Gastroesophageal sphincter (tissue), 4 donors: ENCODE measurements at places on chromosomes 16 and 17. TPM values are rescaled to one million over a fixed set of nuclear protein-coding genes. Genes with fewer than 3 reads are reported as not detected.

GRCh38 chr17:37742762-37743611 lies 1.9 kb downstream of the HNF1B start:
- no peak for ATAC-seq

DNA sequence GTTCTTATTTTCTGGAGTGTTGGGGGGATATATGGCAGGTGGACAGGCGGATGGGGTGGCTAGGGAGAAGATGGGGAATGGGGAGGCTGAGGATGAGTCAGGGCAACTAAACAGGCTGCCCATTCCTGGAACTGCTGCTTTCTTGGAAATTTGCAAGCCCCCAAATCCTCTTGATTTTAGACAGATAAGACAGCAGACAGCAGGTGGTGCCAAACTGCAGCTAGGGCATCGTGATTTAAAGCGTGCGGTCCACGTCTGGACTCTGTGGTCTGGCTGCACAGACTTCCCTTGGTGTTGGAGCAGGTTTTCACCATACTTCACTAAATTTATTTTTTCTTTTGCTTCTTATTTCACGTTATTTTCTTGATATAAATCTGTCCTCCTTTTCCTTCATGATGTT lies 10.9 kb upstream of the KRT24 start:
- no peak for ATAC-seq

GRCh38 chr17:50457621-50458020 lies 11.1 kb downstream of the CHAD start:
- no peak for ATAC-seq

DNA sequence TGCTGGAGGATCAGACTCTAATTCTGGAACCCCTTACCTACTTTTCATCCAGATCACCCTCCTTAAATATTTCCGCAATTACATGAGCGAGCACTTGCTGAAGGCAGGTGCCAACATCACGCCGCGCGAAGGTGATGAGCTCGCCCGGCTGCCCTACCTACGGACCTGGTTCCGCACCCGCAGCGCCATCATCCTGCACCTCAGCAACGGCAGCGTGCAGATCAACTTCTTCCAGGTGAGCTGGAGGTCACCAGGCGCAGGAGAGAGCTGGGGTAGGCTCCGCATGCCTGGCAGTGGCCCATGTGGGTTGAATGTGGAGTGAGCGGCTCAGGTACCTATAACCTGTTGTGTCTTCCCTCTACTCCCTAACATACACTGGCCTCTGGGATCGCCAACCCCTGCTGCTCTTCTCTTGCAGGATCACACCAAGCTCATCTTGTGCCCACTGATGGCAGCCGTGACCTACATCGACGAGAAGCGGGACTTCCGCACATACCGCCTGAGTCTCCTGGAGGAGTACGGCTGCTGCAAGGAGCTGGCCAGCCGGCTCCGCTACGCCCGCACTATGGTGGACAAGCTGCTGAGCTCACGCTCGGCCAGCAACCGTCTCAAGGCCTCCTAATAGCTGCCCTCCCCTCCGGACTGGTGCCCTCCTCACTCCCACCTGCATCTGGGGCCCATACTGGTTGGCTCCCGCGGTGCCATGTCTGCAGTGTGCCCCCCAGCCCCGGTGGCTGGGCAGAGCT lies 10.9 kb downstream of the PLK1 start:
- no peak for ATAC-seq

DNA sequence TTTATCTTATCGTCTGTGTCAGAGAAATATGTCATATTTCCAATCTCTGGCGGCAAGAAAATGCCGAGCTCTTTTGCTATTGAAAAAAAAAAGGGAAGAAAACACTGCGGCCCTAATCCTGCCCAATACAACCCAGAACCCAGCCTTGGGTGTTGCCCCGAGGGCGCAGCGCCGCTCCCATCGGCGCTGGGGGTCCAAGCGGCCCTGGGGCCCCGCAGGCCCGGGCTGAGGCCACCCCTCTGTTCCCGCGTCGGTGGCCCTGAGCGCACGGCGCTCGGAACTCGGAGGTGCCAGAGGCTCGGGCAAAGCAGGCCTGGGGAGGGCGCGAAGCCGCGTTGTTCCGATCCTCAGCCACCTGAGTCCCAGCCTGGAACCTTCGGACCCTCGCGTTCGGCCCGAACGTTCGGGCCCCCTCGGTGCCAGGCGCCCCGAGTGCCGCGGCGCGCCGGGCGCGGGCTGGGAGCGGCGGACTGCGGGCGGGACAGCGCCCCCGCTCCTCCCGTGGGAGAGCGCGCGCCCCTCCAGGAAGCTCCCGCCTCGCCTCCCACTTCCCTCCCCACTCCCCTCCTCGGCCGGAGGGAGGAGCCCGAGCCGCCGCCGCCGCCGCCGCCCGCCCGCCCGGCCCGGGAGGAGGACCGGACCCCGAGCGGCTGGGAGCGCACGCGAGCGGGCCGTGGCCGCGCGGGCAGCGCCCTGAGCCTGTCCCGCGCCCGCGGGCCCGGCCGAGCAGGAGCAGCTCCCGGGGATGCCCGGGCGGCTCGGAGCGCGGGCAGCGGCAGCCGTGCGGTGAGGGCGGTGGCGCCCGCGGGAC lies at the start of gene CPNE2:
CPNE2 (plus strand) TSS at position 609 of the 811 bp plus-strand sequence. CDS start 18,160 bp downstream, outside the sequence.
- ATAC-seq = peak; percentile 91

DNA sequence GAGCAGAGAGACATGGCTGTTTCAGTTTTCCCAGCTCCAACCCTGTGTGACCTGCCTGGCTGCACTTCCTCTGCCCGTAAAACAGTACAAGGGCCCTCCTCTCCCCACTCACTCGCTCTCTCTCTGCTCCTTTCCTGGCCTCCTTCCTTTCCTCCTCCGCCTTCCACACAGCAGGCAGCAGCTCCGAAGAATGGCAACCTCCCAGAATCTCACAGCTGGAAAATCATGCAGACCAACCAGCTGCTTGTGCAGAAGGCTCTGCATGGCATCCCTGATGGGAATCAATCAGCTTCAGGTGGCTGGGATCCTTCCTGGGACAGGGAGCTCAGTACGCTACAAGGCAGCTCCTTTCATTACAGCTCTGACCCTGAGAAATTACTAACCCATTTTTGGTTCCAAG lies 27.4 kb downstream of the TMEM132E start:
- ATAC-seq = no peak

DNA sequence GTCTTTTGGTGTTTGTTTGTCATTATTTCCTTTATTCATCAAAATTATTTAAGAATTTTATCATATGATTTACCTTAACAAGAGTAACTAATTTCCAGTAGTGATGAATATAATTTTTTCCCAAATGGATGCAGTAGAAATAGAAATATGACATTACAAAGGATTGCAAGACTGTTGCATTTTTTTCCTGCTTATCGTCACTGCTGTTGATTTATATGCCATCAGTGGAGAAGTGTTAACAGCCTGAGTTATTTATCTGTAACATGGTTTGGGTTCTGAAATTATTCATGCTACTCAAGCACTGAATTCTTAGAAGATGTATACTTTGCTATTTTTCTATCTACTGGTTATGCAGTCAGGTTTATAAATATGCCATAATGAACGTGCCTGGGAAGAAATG lies 68.6 kb downstream of the TMEM100 start:
- no peak for ATAC-seq

DNA sequence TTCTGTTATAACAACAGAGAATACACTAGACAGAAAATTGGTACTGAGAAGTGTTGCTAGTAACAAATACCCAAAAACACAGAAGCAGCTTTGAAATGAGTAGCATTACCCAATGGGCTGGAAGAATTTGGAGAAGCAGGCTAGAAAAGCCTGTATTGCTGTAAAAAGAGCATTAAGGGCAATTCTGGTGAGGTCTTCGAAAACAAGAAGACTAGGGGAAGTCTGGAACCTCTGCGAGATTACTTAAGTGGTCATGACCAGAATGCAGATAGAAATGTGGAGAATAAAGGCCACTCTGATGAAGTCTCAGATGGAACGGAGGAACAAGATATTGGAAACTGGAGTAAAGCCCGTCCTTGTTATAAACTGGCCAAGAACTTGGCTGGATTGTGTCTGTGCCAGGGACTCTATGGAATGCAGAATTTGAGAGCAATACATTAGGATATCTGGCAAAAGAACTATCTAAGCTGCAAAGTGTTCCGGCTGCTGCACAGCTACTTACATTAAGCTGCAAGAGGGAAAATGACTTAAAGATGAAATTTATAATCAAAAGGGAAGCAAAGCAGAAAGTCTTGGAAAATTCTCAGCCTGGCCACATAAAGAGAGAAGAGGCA lies 44.9 kb upstream of the PEMT start:
- ATAC-seq = no peak

GRCh38 chr16:75256696-75257343 lies 5.4 kb upstream of the BCAR1 start:
- ATAC-seq = peak; percentile 43

DNA sequence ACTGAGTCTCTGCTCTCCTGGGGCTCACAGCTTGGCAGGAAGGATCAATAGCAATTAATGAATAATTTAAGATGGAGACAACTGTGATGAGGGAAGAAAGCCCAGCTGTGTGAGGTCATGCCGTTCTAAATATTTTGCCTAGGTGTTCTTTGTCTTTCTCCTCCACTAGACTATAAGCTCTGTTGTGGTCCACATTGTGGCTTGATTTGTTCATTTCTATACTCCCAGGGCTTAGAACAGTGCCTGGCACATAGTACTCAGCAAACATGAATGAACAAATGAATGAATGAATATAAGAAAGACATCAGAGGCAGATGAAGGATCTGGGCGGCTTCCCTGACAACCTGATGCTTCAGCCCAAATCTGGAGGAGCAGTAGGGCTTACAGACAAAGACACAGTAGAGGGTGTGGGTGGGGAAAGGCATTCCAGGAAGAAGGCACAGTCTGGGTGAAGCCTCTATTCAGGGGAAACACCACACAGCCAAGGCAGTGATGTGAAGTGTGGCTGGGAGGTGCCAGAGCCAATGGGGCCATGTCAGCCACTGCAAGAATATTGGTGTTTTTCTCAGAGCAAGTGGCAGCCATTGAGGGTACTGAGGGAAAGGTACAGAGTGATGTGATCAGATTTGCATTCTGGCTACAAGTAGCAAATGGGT lies 8.3 kb downstream of the CDH13 start:
- no peak for ATAC-seq

- ATAC-seq = no peak
Observed at GRCh38 chr16:4570688-4571321, 14.7 kb downstream of the C16orf96 start.

GRCh38 chr17:15943971-15944758 lies 765 bp upstream of the ADORA2B start:
- peak; percentile 39 for ATAC-seq

- ATAC-seq = no peak
Observed at GRCh38 chr17:73266796-73267195, 5.1 kb upstream of the CPSF4L start.

GRCh38 chr16:89354325-89354724 lies 136.0 kb downstream of the ANKRD11 start:
- no peak for ATAC-seq

GRCh38 chr17:66580956-66581391 lies 253.9 kb upstream of the CACNG5 start:
- ATAC-seq = no peak

- no peak for ATAC-seq
Observed at GRCh38 chr16:56233795-56234566, 42.7 kb downstream of the GNAO1 start.

The HAGH gene
- 189 TPM for total RNA-seq

The TEX19 gene
- not detected for total RNA-seq

The CDRT15L2 gene
- total RNA-seq = not detected

The ALOX15 gene
- not detected for total RNA-seq

The KRTAP16-1 gene
- total RNA-seq = not detected

The TEX14 gene
- 0.05 TPM for total RNA-seq

The TNFRSF13B gene
- 0.81 TPM for total RNA-seq

The HOXB4 gene
- 6.3 TPM for total RNA-seq

The HS3ST3B1 gene
- total RNA-seq = 3.3 TPM

The KRTAP4-6 gene
- total RNA-seq = not detected
